ENCODE measurements at places on chromosomes 6 and 20.

GRCh38 chr6:18023891-18024290 is 36.5 kb upstream of the KIF13A start:
- DNase-seq = no peak

DNA sequence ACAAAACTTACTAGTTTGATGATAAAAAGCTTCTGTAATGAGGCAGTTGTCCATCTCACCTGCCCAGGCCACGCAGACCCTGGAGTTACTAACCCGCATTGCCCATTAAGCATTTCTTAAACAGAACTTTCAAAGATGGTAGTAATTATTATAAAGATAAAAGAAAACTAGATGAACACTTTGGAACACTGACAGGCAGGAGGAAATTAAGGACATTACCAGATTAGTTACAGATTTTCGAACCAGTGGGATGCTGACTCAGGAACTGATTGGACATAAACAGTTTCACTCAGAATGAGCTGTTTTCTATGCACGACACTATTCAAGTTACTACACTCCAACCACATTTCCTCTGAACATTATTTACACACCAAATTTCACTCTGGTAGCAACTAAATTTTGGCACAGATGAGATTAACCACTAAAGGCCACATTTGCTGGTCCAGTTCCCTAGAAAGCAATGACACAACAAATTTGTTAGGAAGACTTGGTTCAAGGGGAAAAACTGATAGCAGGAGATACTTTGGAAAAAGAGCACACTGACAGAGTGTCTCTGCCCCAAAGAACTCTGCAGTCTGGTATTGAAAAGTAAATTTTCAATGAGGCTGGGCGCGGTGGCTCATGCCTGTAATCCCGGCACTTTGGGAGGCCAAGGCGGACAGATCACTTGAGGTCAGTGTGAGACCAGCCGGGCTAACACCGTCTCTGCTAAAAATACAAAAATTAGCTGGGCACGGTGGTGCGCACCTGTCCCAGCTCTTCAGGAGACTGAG is 3.0 kb downstream of the ROMO1 start:
- no peak for DNase-seq

- DNase-seq = no peak
These were observed 4.3 kb downstream of the MMP24OS start for GRCh38 chr20:35273449-35274171.

- no peak for DNase-seq
These were observed 29.2 kb downstream of the MDN1 start for GRCh38 chr6:89790403-89790802.

- DNase-seq = peak; percentile 26
These were observed 1.0 kb upstream of the SPATA2 start for GRCh38 chr20:49916146-49917002.

GRCh38 chr6:157769776-157770426 is 53.1 kb upstream of the SNX9 start:
- DNase-seq = no peak

All from CD4-positive, alpha-beta T cell treated with Interleukin-17A for 1 hour (primary cell).